ENCODE measurements at places on chromosomes 16 and 17.

DNA sequence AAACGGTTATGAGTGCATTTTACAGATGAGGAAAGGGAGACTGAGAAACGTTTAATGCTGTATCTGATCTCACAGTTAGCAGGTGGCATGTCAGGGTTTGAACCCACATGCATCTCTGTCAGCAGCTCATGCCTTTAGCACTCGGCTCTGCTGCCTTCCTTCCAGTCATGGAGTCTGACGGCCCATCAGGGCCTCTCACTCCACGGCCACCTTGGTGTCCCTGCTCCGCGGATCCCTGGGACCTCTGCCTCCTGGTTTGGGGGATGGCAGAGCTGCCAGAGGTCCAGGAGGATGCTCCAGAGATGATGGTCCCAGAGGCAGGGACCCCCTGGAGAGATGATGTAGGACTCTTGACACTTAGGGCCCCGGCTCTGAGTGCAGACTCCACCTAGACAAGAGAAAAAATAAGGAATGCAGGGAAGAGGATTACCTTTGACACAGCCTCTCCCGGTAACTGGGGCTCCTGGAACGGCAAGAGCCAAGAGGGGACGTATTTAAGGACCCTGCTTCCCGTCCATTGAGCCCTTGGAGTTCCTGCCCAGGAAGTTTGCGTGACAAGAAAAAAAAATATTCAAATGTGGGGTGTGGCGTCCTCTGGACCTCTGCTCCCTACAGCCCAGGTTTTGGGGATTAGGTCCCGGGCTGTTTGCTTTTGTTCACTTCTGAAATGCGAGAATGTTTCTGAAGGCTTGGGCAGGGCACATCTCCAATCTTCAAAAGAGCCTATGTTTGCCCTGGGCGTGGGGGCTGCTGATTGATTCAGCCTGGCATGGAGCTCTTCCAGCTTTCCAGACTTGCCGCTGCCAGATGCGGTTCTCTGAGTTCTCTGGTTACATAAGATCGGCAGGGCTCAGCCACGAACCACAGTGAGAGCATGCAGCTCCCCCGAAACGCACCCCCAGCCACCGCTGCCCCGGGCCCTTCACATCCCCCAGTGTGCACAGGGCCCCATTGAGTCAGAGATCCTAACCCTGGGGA is at the start of gene ALDH3A1:
ALDH3A1 (minus strand) TSS at position 470 of the 978 bp plus-strand sequence. CDS start 3,169 bp downstream, outside the sequence.
- DNase-seq, result no peak

DNA sequence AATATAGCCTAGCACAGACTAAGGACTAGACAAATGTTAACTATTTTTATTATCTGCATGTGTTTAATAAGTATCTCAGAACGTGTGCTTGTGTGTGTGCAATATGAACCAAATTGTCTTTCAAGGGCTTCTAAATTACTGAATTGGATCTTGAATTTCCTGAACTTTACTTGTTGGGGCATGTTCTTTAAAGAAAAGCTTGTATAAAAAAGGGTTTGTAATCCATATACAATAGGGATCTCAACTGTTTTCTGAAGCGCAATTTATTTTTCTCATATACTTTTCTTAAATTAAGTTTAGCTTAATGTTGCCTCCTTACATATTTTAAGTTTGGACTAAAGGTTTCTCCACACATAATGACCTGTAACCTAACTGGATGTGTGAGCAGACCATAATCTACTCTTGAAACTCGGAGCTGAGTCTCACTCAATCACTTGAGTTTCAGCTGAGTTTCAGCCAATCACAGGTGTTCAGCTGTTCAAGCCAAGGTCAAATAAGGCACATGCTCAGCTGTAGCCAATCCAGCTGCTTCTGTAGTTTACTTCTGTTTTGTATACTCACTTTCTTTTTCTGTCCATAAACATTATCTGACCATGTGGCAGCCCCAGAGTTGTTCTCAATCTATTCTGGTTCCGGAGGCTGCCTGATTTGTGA is 72.3 kb downstream of the CDK5R1 start:
- DNase-seq, result no peak

GRCh38 chr17:76238847-76239537 is 1.3 kb downstream of the RNF157 start:
- DNase-seq, result no peak

DNA sequence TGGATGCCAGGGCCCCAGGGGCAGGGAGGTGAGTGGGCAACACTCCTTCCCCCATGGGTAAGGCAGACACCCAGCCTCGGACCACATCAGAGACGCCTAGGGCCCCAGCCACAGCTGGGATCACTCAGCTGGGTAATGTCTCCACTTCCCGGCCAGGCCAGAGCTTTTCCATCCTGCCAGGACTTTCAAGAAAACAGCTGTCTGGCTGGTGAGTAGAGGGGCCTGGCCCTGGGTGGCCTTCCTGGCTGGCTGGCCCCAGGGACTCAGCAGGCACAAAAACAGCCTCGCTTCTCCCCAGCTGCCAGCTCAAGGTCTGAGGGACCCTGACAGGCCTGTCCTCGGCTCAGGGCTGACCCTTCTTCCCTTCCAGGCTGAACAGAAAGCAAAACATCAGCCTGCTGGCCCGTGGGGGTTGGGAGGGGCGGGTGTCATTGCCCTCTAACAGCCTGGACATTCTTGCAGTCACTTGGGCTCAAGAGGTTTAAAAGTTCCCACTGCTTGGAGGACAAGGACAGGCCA is 45.3 kb upstream of the JPH3 start:
- peak; percentile 31 for DNase-seq

GRCh38 chr16:4019371-4019791 is 96.9 kb downstream of the ADCY9 start:
- DNase-seq, result peak; percentile 53

- DNase-seq, result no peak
Observed at GRCh38 chr17:29825604-29826003, 104.4 kb downstream of the SSH2 start.

DNA sequence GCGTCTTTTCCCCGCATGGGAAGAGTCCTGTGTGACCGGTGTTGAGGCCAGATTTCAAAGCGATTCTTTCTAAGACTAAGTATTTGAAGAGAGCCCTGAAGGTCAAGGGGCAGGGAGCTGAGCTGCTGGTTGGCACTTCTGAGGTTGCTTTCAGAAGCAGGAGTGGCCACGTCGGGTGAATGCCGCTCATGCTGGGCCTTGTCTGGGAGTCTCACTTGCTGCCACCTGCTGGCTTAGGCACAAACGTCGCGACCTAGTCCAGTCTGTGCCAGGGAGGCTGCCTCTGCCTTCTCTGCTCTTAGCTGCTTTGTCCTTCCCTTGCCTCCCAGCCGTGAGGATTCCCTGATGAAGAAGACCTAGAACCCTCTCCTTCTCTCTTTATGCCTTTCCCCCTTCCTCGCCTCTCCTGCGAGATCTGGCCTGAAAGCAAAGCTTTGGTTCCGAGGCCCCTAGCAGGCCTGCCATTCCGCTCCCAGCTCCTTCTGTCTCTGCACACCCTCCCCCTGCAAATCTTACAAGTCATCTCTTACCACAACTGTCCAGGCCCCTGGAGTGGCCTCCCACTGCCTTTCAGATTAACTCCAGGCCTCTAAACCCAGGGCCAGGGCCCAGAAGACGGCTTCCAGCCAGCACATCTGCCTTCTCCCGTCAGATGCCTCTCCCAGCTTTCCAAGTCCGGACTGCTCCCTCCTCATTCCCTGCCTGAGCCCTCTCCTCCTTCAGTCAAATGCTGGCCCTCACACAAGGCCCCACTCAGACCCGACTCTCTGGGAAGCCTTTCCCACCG is 11.4 kb downstream of the CTNS start:
- peak; percentile 73 for DNase-seq

DNA sequence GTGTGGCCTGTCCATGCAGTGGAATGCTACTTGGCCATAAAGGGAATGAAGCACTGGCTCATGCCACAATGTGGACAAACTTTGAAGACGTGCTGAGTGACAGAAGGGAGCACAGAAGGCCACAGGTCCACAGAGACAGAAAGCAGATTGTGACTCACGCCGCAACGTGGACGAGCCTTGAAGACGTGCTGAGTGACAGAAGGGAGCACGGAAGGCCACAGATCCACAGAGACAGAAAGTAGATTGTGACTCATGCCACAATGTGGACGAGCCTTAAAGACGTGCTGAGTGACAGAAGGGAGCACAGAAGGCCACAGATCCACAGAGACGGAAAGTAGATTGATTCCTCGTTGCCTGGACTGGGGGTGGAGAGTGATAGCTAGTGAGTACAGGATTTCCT is 19.2 kb downstream of the ZC3H18 start:
- DNase-seq, result no peak

All from cardiac fibroblast (primary cell).